ENCODE measurements at places on chromosomes 16 and 17. TPM values are rescaled to one million over a fixed set of nuclear protein-coding genes. Genes with fewer than 3 reads are reported as not detected.

The PSME3IP1 gene
- total RNA-seq: 71.5 TPM

DNA sequence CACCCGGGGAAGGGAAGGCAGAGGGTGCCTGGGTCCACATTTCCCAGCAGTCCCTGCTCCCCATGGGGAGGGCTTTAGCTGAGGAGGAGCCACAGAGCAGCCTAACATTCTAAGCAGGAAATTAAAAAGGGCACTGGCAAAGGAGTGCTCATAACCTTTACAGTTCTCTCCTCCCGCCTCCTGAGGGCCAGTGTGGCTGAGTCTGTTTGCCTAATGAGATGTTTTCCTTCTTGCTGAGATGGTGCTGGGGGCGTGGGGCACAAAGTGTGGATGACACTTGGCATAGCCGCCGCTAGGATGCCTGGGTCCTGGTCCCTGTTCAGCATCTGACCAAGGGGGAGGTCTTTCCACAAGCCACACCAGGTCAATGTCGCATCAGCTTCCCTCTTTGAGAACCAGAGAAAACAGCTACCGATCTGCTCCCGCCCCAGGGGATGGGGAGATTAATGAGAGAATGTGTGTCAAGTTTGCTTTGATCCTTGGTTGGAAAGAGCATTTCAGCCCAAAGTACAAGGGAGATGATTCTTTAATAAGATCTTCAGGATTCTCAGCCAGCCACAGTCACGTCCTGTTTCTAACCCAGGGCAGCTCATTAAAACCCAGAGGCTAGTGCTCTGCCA lies 5.8 kb downstream of the KIF18B start:
- DNase-seq: no peak

DNA sequence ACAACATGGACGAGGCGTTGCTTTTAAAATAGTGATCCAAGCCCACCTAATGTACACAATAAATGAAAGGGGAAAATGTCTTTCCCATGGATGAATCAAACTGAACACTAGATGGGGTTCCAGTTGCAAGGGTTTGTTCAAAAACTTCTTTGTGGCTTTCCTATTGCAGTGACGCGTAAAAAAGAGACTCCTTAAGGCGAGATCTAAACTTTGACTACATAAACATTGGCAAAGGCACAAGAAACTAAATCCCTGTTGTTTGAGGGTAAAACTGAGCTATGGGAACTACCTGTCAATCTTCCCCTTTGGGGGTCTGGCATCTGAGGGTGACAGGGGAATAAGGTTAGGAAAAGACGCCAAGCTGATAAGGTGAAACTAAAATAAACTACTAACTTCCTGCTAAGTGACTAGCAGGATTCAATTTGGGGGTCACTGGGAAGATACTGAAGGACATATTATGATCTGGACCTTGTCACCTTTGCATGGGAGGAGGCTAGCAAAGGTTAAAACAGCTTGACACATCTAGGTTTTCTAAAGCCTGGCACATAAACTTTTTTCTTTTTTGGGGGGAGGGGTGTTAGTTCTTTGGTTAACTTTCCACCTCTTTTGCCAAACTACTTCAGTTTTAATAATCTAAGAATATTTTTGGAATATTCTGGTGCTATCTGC lies 4.7 kb downstream of the SALL1 start:
- DNase-seq: peak; percentile 71

DNA sequence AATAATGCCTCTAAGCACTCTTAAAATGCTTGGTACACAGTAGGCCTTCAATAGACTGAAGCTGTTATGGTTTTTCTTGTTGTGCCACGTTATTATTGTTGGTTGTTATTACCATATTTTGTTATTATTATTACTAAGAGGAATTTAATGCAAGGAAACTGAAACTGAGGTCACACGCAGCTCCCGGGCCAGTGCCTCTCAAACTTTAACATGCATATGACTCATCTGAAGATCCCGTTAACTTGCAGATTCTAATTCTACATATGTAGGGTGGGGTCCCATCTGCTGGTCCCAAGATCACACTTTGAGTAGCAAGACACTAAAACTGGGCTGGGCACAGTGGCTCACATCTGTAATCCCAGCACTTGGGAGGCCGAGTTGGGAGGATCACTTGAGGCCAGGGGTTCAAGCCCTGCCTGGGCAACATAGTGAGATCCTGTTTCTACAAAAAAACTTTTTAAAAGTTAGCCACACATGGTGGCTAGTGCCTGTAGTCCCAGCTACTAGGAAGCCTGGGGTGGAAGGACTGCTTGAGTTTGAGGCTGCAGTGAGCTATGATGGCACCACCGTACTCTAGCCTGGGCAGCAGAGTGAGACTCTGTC lies 888 bp downstream of the ACSM5 start:
- no peak for DNase-seq

- DNase-seq: no peak
Measured at GRCh38 chr16:27929818-27930217, 133.7 kb downstream of the GSG1L start.

Measured in fibroblast of the aortic adventitia (primary cell).